NCI-H1694 treated with DMSO at 0.1 percent for 48 hours (cell line): ENCODE measurements at places on chromosomes 11 and 22.

- no peak for DNase-seq
Measured at GRCh38 chr11:86783661-86784060, 16.7 kb upstream of the PRSS23 start.

GRCh38 chr11:104402812-104403521 is 239.0 kb upstream of the PDGFD start:
- DNase-seq = no peak

DNA sequence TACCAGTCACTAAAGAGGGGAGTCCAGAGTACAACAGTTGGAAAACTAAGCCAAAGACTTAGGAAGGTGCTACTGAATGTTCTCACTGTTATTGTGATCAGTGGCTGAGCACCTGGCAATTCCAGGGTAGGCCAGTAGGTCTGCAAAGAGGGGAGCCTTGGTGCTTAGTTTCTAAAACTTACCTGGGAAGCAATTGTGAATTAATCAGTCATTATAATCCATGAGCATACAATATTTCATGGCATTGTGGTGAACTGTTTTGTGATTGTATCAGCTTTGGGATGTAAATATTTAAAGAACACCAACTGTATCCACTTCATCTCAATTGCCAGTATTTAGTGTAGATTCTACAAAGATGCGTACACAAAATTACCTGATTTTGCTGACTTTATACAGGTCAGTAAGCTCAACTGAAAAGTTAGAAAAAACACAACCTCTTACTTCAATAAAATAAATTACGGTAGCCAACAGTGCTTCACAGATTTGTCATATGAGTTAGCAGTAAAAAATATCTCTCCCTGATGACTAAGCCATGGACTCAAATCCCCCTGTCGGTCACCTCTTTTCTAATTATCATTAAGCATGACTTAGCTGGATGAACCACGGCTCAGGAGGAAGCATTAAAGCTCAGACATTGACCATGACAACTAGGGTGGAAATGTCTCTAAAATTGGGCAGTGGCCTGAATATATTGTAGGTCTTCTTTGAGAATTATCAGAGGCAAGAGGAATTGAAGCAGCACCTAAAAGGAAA is 30.8 kb upstream of the SORL1 start:
- no peak for DNase-seq

GRCh38 chr11:65502555-65503367 is 3.9 kb downstream of the MALAT1 start:
- DNase-seq = no peak

GRCh38 chr11:44079376-44079775 is 13.3 kb downstream of the ACCS start:
- DNase-seq = no peak

DNA sequence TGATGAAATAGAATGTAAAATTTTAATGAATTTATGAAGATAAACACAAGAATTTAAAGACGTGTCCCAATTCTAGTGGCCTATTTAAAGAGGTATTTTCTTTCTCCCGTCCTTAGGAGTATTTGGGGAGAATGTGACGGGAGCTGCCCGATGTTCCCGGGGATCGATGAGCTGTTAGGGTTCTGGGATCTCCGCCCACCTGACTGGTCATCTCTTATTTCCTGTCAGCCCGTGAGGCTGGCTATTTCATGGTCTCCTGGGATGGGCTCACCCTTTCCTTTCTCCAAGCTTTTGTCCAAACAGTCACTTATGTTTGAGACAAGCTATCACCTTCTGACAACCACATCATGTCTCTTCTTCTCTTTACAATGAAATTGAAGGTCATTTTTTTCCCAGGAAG is 16.9 kb upstream of the CLMP start:
- DNase-seq = no peak

GRCh38 chr22:20591295-20591645 is 83.9 kb downstream of the MED15 start:
- no peak for DNase-seq

GRCh38 chr11:126992065-126992803 is 8.3 kb downstream of the KIRREL3 start:
- no peak for DNase-seq

- no peak for DNase-seq
Measured at GRCh38 chr22:28241656-28242290, 322.7 kb upstream of the PITPNB start.

GRCh38 chr11:2132874-2133240 is 6.3 kb downstream of the IGF2 start:
- no peak for DNase-seq

DNA sequence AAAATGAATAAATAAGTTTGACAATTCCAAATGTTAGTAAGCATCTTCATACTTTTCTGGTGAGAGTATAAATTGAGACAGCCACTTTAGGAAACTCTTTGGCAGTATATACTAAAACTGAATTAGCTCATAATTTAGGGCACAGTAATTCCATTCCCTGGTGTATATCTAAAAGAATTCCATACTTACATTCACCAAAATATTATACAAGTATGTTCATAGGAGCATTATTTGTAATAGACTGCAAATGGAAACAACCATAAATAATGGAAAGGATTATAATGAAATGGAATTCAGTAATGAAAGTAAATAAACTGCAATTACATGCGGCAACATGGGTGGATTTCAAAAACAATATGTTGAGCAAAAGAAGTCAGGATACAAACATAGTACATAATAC is 315.8 kb upstream of the LRRC4C start:
- DNase-seq = no peak

DNA sequence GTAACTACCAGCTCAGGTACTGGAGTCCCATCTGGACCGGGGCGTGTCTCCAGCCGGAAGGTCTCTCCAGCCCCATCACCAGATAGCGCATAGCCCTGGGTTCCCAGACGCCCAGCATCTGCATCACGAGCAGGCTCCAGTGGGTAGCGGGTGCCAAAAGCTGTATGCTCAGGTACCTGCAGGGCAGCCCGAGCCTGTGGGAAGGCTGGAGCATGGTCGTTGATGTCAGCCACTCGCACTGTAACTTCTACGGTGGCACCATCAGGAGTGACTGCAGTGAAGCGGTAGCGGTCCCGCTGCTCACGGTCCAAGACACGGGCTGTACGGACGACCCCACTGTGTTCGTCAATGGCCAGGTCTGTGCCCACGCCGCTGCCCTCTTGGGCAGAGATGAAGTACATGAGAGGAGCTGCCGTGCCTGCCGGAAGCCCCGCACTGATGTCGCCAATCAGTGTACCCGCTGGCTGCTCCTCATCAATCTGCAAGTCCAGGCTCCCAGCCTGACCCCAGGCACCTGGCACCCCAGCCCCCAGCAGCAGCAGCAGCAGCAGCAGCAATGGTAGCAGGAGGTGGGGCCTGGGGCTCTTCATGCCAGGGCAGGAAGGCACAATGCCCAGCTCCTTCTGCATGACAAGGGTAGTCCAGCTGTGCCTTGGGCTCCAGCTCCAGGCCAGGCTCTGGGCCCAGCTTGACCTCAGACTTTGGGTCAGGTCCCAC is 14.5 kb downstream of the DCHS1 start:
- DNase-seq = no peak

GRCh38 chr11:44454666-44455065 is 110.8 kb upstream of the CD82 start:
- DNase-seq = no peak

DNA sequence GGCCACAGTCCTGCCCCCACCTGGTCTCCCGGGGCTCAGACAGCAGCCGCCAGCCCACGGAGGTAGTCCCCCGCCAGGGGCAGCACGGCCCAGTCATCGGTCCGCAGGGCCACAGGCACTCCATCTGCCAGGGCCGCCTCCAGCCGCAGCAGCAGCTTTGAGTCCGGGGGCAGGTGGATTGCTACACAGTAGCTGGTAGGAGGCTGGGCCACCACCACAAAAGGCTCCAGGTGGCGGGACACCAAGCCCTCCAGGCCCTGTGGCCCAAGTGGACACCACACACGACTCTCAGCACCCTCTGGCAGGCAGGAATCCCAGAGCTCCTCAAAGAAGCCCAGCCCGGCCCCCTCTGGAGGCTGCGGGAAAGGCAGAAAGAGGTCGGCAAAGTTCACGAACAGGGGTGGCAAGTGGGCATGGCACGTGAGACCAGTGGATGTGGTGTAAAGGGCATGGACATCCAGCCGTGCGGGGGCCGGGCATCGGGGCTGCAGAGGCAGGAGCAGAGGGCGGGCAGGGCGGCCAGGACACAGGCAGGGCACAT is 2.9 kb downstream of the AP5B1 start:
- no peak for DNase-seq

DNA sequence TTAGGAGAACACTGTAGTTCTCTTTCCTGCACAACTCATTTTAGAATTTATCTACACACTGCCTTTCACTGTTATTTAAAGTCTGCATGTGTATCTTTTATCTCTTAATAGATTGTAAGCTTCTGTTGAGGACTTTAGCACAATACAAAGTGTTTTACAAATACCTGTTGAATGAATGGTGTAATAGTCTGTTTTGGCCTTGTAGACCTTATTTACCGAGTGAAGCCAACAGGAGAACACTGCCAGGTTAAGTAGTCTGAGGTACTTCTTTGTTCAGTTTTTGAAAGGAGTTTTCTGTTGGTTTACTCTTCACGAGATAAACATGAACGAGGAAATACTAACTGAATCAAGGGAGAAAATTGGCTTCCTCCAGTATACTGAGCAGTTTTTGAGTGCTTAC is 31.0 kb downstream of the SIK2 start:
- DNase-seq = no peak

- no peak for DNase-seq
Measured at GRCh38 chr11:14373941-14374646, 15.1 kb upstream of the RRAS2 start.

DNA sequence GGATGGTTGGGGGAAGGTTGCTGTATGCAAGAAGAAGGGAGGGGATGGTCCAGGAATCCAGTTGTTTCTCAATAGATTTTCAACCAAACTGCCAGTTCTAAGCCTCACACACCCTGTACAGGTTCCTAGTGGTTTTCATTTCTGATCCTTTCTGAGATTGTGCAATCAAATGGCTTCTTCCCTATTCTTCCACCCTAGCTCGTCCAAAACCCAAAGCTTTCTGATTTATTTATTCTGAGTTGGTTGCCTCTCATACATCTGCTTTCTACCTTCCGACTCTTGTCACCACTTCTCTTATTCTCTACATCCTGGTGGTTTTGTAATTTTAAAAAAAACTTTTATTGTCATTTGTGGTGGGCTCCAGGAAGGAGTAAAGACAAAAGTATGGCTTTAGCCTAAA is 12.6 kb downstream of the OR5A2 start:
- DNase-seq = no peak

- DNase-seq = no peak
Measured at GRCh38 chr11:16973338-16973964, 40.8 kb downstream of the PLEKHA7 start.

- DNase-seq = no peak
Measured at GRCh38 chr11:100941033-100941432, 188.6 kb downstream of the PGR start.

- no peak for DNase-seq
Measured at GRCh38 chr11:131696690-131697089, 326.3 kb downstream of the NTM start.

DNA sequence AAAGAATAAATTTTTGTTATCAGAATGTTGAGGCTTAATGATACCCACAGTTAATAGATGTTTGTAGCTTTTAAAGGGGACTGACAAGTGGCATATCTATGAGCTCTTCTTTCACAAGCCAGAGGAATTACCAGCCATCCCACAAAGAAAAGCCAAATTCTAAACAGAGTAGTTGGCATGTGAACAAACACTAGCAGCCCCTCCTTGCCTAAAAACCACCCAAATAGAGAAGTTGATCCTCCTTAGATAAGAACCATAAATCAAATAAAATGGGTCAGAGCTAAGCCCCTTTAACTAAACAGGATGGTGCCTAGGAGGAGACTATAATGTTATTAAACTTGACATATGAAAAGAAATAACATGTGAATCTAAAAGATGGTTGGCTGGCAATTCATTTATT is 11.4 kb downstream of the LPXN start:
- DNase-seq = no peak

- DNase-seq = no peak
Measured at GRCh38 chr11:23205156-23205871, 345.0 kb upstream of the CCDC179 start.

GRCh38 chr11:22786475-22786874 is 43.1 kb downstream of the SVIP start:
- no peak for DNase-seq

DNA sequence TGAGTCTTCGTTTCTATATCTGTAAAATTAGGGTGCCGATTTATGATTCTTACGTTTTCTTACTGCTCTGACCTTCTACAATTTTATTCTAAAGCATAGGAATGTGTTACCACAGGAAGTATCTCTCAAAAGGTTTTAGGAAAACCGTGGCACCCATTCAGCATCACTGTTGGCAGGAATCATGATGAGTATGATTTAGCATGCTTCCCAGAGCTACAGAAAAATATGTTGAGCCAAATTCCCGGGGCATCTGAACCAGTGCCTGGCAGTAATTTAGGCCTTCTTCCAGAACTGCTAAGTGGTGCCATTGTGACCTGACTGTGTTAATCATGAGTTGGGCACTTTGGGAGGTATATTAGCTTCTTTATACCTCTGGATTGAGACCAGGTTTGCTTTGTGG is 605.0 kb upstream of the RAG2 start:
- DNase-seq = no peak

GRCh38 chr11:34632105-34632791 is 11.4 kb downstream of the EHF start:
- no peak for DNase-seq

GRCh38 chr22:25112538-25113253 is 87.0 kb upstream of the CRYBB3 start:
- DNase-seq = no peak

- no peak for DNase-seq
Measured at GRCh38 chr11:128965485-128965884, 22.8 kb upstream of the TP53AIP1 start.

DNA sequence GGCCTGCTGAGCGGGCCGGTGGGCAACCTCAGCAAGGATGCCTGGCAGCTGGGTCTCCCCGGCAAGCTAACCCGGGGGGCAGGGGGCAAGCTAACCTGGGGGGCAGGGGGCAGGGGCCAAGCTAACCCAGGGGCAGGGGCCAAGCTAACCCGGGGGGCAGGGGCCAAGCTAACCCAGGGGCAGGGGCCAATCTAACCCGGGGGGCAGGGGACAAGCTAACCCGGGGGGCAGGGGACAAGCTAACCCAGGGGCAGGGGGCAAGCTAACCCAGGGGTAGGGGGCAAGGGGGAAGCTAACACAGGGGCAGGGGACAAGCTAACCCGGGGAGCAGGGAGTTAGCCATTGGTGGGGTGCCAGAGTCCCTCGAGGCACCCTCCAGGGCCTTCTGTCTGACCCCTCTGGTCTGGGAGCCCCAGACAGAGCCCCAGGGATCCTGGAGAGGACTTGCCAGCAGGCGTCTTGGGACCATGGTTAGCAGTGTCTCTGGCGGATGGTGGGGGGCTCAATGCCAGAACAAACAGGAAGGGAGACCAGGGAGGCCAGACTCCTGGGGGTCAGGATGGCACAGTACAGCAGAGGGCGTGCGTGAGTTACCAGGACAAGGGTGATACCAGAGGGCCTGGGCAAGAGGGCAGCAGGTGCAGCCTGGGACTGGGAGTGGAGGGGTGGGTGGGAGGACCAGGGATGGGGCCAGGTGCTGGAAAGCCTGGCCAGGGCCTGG is 16.1 kb downstream of the IGF2 start:
- DNase-seq = no peak

GRCh38 chr11:20656901-20657300 is 12.5 kb upstream of the NELL1 start:
- no peak for DNase-seq

GRCh38 chr11:6609502-6610015 is 2.5 kb downstream of the TAF10 start:
- no peak for DNase-seq

GRCh38 chr11:60872124-60872960 is 5.0 kb downstream of the ZP1 start:
- no peak for DNase-seq
